Astrocyte (in vitro differentiated cells and primary cell): ENCODE measurements at places on chromosomes 5 and 9.

DNA sequence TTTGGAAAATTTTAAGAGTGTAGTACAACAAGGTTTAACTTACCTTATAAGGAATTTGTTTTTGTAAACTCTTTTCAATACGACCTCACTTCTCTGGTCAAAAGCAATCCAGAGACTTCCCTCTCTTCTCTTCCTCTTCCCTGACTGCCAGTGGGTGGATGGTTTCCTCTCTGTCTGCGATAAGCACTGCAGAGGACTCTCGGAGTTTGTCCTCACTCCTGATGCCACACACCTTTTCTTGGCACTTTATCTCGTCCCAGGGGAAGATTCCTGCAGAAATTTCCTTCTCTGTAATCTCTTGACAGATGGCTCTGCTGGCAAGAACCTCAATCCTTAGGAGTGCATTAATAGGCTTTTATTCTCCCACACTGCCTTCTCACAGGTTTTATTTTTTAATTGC lies 641.6 kb downstream of the NR2F1-AS1 start:
- DNase-seq = no peak

DNA sequence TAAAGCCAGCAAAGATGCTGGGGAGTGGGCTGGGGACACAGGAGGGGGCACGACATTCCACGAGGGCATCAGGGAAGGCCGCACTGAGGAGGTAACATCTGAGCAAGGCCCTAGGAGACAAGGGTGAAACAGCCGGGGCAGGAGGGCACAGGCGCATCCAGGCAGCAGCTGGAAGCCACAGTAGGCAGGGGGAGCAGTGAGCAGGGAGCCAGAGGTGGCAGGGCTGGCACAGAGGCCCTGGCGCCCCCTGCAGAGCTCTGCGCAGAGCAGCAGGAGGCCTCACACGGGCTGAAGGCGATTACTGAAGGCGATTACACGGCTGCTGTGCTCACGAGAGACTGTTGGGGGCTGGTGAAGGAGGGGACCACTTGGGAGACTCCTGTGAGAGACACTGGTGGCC lies 15.4 kb downstream of the LMAN2 start:
- no peak for DNase-seq

DNA sequence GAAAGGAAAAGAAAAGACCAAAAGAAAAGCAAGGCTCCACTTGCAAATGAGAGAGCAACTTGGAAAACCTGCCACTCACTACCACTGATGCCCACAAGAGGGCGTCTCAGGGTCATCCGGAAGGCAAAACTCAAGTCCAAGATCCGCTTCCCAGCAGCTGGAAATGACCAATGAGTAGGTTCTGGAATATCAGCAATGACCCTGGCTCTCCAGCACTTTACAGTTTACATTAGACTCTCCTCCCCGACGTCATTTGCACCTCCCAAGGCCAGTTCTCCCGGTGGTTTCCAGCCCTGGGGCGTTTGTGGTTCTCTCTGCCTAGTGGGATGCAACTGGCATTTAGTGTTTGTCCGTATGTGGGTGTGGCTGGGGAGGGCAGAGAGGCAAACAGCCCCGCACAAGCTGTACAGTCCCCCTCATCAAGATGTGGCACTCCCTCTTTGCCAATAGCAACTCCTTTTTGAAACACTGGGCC lies 193.8 kb upstream of the ZNF618 start:
- DNase-seq = peak; percentile 60

DNA sequence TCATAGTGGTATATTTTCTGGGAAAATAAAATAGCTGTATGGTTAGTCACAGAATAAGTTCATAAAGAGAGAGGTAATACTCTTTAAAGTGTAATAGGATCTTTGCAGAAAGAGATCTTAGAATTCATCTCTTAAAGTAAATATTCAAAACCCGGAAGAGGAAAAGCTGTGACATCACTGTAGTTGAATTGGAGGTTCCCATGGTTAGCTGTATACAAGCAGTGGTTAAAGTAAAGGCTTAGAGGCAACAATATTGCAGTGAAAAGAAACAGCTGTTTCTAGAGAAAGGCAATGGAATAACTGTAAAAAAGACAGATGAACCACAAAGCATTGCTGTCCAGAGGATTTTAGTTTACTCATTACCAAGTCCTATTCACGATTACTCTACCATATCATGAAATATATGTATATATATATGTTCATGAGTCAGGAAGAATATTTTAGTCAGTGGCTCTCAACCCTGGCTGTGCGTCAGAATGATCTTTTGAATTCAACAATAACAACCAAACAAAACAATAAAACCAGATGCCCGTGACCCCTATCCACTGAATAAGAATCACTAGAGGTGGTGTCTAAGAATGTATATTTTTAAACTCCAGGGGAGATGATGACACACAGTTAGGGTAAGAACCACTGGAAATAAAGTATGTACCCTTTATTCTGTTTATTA lies 4.7 kb downstream of the ERCC6L2 start:
- peak; percentile 63 for DNase-seq

GRCh38 chr9:85586684-85587083 lies 155.1 kb downstream of the AGTPBP1 start:
- no peak for DNase-seq

DNA sequence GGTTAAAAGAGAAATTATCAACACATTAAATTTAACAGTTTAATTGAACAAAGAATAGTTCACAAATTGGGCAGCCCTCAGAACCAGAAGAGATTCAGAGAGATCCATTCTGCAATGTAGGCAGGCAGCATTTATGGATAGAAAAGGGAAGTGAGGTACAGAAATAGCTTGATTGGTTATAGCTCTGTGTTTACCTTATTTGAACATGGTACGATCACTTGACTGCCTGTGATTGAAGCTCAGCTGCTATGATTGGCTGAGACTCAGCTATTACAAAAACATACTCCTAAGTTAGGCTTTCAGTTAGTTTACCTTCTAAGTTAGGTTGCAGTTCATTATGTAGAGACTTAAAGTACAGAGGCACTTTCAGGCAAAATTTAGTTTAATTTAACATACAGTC lies 7.3 kb downstream of the CNTRL start:
- no peak for DNase-seq

- DNase-seq = no peak
These were observed 134.5 kb downstream of the GNAQ start for GRCh38 chr9:77896938-77897667.

DNA sequence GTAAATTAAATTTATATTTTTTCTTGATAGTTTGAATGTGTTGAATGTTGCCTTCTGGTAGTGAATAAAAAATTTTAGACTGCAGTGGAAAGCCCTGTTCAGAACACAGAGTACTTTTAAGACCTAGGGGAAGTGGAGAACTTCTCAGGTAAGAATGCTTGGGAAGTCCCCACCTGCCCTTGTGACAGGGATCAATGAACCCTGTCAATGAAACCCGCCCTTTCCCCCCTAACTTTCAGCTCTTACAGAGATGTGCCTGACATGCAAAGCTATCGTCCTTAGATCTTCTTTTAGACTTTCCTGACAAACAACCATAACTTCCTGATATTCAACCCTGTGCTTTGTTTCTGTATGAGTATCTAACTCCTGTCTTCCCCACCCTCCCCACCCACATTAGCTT lies 562.7 kb downstream of the TLE4 start:
- DNase-seq = no peak

DNA sequence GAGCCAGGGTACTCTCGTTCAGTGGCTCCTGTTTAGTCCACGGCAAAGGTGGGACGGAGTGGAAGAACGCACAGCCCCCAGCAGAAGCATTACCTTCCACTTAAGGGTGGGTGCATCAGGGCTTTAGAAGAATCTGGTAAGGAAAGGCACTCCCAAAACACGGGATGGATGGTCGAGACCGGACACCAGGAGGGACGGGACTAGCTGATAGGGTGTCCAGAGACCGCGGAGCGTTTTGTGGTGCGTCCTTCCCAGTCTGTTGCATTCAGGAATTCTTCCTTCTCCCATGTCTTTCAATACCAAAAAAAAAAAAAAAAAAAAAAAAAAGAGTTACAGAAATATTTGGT lies 545 bp upstream of the CTSV start:
- peak; percentile 49 for DNase-seq

- DNase-seq = peak; percentile 41
These were observed 113.4 kb downstream of the SYK start for GRCh38 chr9:90914868-90915483.

DNA sequence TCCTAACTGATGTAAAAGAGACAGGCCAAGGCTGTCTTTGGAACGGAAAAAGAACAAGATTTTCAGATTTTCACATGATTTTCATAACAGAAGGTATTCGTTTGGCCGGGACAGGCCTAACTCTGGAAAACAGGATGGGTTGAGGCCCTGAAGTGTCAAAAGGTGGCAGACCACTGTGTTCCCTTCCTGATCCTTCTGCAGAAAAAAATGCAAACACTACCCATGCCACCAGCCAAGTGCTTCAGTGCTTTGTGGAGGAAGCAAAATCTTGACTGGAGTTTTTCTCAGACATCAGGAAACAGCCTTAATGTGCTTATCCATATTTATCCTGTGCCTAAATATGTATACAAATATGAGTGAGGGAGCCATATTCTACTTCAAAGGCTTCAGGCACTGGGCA lies 113.5 kb upstream of the IL6ST start:
- DNase-seq = no peak

- DNase-seq = peak; percentile 30
These were observed 107.2 kb downstream of the ARHGEF28 start for GRCh38 chr5:73733219-73733618.

- DNase-seq = peak; percentile 54
These were observed 39.8 kb upstream of the FUBP3 start for GRCh38 chr9:130539420-130540223.

DNA sequence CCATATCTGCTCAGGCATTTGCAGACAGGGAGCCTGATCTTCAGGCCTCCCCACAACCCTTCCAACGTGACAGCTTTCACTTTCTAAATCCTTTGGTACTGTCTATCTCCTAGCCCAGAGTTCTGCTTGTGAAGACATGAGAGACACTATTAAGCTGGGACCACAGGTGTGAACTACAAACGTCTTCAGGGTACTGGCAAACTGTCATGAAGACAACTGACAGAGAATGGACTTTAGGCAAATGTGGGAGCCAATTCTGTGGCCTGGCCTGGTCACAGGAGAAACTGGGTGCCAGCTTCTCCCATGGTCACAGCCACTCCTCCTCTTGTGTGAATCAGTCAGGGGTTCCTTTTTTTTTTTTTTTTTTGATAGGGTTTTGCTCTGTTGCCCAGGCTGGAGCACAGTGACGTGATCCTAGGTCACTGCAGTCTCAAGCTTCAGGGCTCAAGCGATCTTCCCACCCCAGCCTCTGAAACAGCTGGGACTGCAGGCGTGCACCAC lies 10.4 kb downstream of the TRIM14 start:
- DNase-seq = no peak

DNA sequence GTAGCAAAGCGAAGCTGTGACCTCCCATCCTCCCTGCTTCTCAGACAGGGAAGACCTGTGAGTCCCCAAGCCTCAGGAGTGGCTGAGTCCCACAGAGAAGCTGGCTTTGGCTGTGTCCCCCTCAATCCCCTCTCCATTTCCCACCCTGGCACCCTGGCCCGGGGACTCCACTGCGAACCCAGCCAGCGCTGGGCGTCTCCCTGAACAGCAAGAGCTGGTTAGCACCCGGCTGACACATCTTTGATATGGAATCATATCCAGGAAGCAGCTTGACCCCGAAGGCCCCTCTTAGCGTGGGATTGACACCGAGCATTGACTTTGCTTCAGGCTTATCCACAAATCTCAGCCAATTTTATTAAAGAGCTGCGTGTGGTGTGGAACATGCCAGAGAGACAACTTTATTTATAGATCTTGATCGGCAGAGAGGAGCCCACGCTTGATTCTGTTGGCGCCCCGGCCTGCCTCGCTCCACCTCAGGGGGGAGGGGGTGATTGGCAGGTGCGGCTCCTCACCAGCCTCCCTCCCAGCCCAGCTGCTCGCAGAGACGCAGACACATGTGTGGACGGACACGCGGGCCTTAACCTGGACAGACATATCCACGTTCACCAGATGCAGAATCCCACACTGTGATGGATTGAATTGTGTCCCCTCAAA lies 120.7 kb upstream of the MVB12B start:
- no peak for DNase-seq

GRCh38 chr5:127609957-127610356 lies 38.9 kb upstream of the CTXN3 start:
- DNase-seq = no peak

DNA sequence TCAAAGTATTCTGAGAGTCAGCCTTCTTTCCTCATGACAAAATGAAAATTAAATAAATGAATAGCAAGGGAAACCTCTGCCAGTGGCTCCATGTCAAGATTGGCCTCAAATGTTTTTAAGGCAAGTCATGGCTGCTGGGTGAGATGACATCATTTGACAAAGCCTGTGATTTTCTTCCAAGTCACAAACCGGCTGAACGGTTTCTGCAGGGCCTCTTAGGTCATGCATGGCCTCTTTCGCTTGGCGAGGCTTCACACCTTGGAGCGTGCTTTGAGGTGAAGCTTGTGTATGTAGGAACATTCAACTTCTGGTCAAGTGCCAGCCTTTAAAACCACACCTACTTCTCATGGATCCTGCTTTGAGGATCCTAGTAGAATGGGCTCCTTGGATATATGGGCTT lies 161.0 kb upstream of the ZNF618 start:
- peak; percentile 60 for DNase-seq

GRCh38 chr9:88321764-88322163 lies 66.5 kb upstream of the SPIN1 start:
- DNase-seq = no peak

GRCh38 chr5:72122602-72123001 lies 15.3 kb downstream of the MAP1B start:
- DNase-seq = no peak

DNA sequence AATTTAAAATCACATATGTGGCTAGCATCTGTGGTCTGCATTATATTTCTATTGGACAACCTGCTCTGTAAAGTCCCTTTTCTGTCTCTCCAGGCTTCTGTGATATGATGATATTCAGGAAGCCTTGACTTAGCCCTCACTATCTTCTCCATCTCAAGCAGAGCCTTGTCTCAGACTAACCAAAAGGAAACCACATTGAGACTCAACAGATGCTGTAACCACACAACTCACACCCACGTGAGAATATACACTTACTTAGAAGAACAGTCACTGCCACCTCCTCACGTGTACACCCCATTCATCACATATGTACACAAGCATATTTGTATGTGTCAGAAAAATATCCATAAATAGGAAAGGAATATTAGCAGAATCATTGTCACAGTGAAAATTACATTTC lies 33.6 kb downstream of the HTR4 start:
- no peak for DNase-seq
